ENCODE measurements at places on chromosomes 6 and 20.
A peak's percentile ranks its signal among the peaks of the same experiment; 100 is the strongest.

DNA sequence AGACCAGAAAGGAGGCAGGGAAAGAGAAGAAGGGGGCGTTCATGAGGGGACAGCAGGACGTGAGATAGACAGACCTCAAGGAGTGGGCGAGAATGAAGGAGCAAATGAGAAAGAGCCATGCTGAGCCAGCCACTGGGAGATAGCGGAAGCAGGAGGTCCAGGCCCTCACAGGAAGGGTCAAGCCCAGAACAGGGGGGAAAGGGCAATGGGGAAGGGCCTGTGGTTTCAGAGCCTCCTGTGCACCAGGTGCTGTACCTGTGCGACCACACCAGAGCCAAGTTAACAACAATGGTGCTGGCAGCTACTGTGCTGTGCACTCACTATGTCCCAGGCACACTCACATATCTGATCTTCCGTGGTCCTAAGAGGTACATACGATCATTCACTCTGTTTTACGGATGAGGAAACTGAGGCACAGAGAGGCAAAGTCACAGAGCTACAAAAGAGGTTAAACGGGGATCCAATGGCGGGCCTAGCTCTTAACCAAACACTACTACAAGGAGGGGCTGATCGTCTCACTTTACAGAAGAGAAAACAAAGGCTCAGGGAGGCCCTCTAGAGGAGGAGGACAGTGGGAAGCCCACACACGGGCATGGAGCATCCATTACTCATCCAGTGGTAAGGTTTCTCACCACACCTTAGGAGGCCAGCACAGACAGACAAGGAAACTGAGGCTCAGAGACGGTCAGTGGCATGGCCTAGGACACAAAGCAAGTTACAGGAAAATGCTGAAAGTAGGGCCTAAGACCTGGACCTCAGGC lies 129.1 kb downstream of the PREX1 start:
- ATAC-seq, result no peak

- ATAC-seq, result peak; percentile 31
Observed at GRCh38 chr20:44598423-44599305, 16.3 kb downstream of the PKIG start.

DNA sequence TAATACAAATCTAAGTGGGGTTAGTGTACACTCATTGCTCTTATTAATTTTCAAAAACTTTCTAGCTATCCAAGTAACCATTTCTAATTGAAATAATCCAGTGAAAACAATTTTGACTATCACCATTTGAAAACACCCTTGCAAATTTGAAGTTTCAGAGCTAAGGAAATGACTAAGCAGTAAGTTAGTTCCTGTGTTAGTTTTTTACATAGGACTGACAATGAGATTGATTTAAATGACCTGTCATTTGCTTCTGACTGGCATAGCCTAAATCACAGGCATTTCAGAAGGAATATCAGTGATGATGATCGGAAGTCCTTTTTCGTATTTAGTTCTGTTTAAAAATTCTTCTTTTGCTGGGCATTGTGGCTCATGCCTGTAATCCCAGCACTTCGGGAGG lies 27.0 kb downstream of the STK4 start:
- ATAC-seq, result peak; percentile 48

DNA sequence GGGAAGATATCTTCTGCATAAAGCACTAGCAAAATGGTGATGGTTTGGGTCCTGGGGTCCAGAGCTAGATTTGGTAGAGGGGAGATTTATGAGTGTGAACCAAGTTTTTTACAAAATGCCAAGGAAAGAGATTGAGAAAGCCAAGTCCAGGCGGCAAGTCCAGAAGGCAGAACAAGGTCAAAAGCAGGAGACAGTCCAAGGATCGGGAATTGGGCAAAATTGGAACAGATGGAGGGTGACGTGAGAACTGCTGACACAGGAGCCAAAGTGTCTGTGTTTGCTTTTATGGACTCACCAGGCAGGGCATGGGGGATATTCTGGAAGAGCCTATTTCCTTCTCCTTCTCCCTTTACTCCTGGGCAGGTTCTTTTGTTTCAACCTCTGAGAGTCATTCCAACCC lies 4.1 kb downstream of the NHLRC1 start:
- ATAC-seq, result no peak

- ATAC-seq, result no peak
Observed at GRCh38 chr20:63264519-63264918, 8.1 kb upstream of the ARFGAP1 start.

- no peak for ATAC-seq
Observed at GRCh38 chr6:95847061-95847460, 168.7 kb upstream of the FUT9 start.

- peak; percentile 14 for ATAC-seq
Observed at GRCh38 chr6:30260036-30260504, 46.9 kb upstream of the TRIM26 start.

DNA sequence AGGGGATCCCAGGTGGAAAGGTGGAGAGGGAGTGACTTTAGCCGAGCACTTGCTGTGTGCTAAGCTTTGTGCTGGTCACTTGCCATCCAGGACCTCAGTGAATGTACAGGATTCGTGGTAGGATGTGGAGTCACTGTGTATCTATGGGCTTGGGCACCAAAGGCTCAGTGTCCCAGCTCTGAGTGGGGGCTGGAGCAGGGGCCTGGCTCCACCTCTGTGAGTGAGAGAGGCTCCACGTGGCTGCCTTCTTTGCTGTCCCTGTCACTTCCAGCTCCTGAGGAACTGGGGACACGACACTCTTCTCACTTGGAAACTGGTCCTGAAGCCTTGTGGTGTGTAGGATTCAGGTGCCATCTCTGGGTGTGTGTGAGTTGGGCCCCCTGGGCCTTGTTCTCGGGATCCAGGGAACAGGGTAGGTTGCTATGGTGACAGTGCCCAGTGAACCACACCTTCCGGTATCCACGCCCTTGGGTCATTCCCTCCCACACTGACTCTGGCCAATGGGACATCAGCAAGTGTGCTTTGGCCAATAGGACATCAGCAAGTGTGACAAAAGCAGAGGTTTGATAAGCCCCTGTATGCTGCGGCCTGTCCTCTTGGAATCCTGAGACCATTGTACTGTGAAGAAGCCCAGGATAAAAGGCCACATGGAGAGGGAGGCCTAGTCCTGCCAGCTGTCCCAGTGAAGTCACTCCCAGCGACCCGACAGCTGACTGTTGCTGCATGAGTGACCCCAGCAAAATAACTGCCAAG lies 87.7 kb downstream of the CDH22 start:
- no peak for ATAC-seq

GRCh38 chr6:133804265-133804664 lies 84.6 kb upstream of the TCF21 start:
- no peak for ATAC-seq

GRCh38 chr20:40744818-40745175 lies 55.8 kb upstream of the MAFB start:
- ATAC-seq, result no peak

DNA sequence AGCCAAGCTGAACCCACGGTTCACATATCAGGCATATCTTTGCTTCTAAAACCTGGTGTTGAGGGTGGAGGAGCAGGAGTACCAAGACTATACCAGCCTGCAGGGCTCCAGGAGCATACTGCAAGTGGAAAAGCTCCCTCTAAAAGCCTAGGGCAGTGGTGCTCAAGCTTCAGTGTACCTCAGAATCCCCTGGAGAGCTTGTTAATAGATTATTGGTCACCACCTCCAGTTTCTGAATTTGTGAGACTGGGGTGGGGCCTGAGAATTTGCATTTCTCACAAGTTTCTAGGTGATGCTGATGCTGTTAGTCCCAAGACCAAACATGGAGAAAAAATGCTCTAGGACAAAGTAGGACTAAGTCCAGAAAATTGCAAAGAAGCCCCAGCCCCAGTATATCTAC lies 65.4 kb downstream of the FILIP1 start:
- no peak for ATAC-seq

DNA sequence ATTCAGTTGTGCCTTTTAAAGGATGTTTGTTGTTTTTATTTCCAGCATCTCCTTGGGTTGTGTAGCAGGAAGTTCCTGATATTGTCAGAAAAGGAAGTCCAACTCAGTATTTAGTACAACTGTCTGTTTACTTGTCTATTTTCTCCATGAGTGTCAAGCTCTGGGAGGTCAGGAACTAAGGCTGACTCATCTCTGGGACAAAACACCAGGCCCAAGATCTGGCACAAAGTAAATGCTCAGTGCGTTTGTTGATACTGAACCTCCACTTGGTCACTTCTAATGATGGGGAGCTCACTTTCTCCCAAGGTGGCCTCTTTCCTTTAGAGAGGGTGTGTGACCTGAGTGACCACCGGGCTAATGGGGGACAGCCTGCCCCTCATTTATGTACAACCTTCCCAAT lies 12.6 kb upstream of the PIGU start:
- no peak for ATAC-seq

GRCh38 chr6:113120224-113120581 lies 736.9 kb upstream of the MARCKS start:
- ATAC-seq, result no peak

All from activated CD4-positive, CD25-positive, alpha-beta regulatory T cell treated with anti-CD3 and anti-CD28 coated beads, Interleukin-2, amount 50 U/mL, for 24 hours (primary cell).